ENCODE measurements at places on chromosomes 5 and 9. TPM values are rescaled to one million over a fixed set of nuclear protein-coding genes. Genes with fewer than 3 reads are reported as not detected.

The IFNK gene
- not detected for polyA plus RNA-seq

The ROR2 gene
- 24.4 TPM for polyA plus RNA-seq

The ADAMTS16 gene
- polyA plus RNA-seq: 0.60 TPM

The GPR151 gene
- polyA plus RNA-seq: not detected

The BOD1 gene
- polyA plus RNA-seq: 161 TPM

The HBEGF gene
- polyA plus RNA-seq: 7.2 TPM
